Esophagus muscularis mucosa (tissue), 4 donors: ENCODE measurements at places on chromosomes 7 and 10. TPM values are rescaled to one million over a fixed set of nuclear protein-coding genes. Genes with fewer than 3 reads are reported as not detected.

LRRC4 gene
- 1.3 TPM for total RNA-seq

GRCh38 chr10:91311601-91312381 lies 91.3 kb downstream of the PCGF5 start:
- no peak overlapping the region for H3K27ac ChIP-seq
- H3K27me3 ChIP-seq: no peaks in the 10 kb centered on the region
- no peak overlapping the region for H3K4me3 ChIP-seq
- DNase-seq: no peak
- no peaks in the 10 kb centered on the region for H3K4me1 ChIP-seq
- no peaks in the 10 kb centered on the region for H3K36me3 ChIP-seq

CTTNBP2 gene
- 11.6 TPM for total RNA-seq

DNA sequence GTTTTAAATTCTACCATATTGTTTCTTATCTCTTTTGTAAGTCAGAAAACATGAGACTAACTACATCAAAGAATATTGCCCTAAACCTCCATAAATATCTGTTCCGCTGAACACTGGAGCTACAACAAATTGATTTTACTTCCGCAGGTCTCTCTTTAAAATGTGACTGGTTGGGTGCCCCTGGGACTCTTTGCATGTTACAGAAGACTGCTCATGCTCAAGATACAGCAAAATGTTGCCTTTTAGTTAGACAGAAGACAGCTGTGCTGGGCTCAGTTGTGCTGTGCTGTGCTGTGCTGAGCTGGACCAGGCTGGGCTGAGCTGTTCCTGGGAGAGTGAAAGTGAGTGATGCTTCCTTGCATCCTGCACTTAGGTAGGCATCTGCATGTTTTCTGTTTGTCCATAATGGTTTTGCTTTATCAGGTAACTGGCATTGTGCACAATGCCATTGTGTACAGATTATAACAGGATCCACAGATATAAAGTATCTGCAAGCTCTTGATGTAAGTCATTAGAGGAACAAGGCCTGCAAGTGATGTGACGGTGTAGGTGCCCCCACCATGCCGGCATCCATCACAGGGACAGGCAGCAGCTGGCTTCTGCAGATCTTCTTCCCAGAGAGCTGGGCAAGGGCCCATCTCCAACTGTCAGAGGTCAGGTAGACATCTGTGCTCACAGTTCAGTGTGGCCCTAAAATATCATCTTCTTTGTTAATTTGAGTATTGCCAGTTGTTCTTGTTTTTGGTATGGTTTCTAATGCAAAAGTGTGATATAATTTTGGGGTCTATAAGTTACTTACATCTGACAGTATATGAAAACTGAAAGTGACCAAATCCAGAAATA lies 972.5 kb upstream of the CELF2 start:
- no peaks in the 10 kb centered on the region for H3K27me3 ChIP-seq
- H3K27ac ChIP-seq: no peak overlapping the region
- no peak for DNase-seq
- H3K36me3 ChIP-seq: no peaks in the 10 kb centered on the region
- H3K4me1 ChIP-seq: no peaks in the 10 kb centered on the region

- H3K27ac ChIP-seq: no peak overlapping the region
- no peaks in the 10 kb centered on the region for H3K36me3 ChIP-seq
- DNase-seq: no peak
- peaks cover 17% of the 10 kb centered on the region for H3K4me1 ChIP-seq
- H3K4me3 ChIP-seq: no peak overlapping the region
Measured at GRCh38 chr10:69685802-69686585, 55.9 kb downstream of the FAM241B start.

GRCh38 chr10:21057436-21057835 lies 160.3 kb upstream of the NEBL start:
- no peaks in the 10 kb centered on the region for H3K27me3 ChIP-seq
- H3K4me1 ChIP-seq: no peaks in the 10 kb centered on the region
- no peak overlapping the region for H3K4me3 ChIP-seq

DNA sequence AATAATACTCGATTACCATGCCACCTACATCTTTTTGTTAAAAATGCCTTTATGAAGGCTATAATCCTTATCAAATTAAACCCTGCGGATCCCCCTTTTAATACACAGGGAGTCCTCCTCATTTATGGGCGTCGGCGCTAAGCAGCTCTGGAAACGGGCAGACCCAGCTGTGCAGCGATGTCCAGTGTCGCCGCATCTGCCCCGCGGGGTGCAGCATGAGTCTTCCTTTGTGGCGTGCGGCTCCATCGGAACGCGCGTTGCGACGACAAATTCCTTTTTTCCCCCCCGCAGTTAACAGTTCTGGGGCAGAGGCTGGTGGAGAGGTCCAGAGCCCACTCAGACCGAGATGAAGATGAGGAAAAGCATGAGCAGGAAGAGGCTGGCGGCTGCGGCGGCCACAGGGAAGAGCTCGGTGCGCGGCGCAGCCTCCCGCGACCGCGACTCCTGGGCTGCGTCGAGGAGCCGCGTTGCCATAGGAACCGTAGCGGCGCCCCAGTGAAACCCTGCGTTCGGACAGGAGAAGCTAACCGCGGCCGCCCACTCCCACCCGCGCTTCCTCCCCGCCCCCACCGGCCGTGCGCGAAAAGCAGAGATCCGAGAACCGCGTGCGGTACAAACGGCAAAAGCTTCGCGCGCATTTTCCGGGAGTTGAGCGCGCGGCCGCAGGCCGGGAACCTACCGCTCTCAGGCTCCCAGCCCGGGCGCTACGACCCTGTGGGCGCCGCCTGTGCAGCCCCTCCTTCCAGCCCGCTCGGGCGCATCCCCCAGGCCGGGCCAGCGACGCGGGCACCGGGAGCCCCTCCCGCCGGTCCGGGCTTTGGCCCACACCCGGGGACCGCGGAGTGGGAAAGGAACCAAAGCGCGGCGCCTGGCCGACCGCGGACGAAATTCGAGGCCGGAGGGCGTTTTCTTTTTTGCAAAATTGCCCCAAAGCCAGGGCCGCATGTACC lies 130.6 kb downstream of the SPAG6 start:
- H3K4me3 ChIP-seq: peak overlapping the region; percentile 44
- H3K27me3 ChIP-seq: peaks cover 27% of the 10 kb centered on the region
- no peak overlapping the region for H3K27ac ChIP-seq
- no peak for DNase-seq
- H3K4me1 ChIP-seq: peaks cover 23% of the 10 kb centered on the region

- no peak for DNase-seq
- no peak overlapping the region for H3K27ac ChIP-seq
- peaks cover 13% of the 10 kb centered on the region for H3K4me1 ChIP-seq
- H3K27me3 ChIP-seq: no peaks in the 10 kb centered on the region
Measured at GRCh38 chr10:104230490-104230889, 1.7 kb downstream of the CFAP43 start.

DNA sequence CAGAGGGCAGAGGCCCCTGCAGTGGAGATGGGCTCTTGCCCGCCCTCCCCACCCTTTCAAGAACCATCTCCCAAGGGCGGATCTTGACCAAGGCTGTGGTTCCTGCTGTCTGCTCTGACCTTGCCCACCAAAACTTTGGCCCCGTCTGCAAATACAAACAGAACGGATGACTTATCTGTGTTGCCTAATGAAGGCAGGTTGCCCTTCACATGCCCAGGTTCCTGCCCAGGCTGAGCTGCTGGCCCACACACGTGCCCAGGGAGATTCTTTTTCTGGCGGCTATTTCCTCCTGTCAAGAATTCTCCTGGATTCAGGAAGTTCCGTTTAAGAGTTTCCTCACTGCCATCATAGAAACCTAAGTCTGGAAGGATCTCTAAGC lies 78.3 kb downstream of the PROSER2 start:
- no peak overlapping the region for H3K4me3 ChIP-seq
- no peaks in the 10 kb centered on the region for H3K36me3 ChIP-seq
- DNase-seq: no peak
- H3K27ac ChIP-seq: no peak overlapping the region
- H3K4me1 ChIP-seq: no peaks in the 10 kb centered on the region

LIPN gene
- total RNA-seq: not detected

DNA sequence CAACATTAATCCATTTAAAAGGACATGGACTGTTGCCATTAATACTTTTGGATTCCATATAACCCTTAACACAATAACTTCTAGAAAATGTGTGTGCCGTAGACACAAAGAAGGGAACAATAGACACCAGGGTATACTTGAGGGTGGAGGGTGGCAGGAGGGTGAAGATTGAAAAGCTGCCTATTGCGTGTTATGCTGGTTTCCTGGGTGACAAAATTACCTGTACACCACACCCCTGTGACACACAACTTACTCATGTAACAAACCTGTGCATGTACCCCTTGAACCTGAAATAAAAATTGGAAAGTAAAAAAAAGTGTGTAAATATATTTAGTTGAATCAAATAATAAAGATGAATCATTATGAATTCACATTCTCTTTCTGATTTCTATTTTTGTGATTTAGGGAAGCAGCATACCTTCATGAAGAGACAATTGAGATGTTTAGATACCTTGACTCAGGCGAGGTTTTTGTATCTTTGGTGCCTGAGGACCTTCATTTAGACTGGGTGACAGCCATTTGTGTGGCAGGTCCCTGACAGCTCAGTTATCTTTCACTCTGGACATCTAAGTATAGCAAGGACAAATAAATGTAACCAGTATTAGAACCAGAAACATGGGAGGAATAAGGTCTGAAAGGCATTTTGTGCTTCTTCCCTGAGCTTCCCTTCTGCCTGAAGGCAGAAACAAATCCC lies 28.7 kb downstream of the GIMAP8 start:
- H3K27ac ChIP-seq: no peak overlapping the region
- H3K27me3 ChIP-seq: no peaks in the 10 kb centered on the region
- no peak for DNase-seq
- no peak overlapping the region for H3K4me3 ChIP-seq
- H3K4me1 ChIP-seq: peaks cover 9% of the 10 kb centered on the region

EZH2 gene
- 0.52 TPM for total RNA-seq

DNA sequence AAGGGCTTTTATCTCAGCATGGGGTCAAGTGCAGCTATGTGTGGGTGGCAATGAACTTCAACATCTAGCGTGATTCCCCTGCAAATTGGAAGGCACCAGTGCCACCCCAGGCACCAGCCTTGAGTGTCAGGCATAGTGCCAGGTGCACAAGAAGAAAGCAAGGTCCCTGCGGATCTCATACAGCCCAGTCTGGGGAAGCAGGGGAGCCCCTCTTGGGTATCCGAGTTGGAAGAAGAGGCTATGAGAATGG lies 269.0 kb downstream of the RPS24 start:
- H3K4me3 ChIP-seq: peak overlapping the region; percentile 63
- peaks cover 46% of the 10 kb centered on the region for H3K4me1 ChIP-seq
- DNase-seq: no peak
- peak overlapping the region; percentile 89 for H3K27ac ChIP-seq
- H3K27me3 ChIP-seq: no peaks in the 10 kb centered on the region

ZNF277 gene
- 24.9 TPM for total RNA-seq

DNA sequence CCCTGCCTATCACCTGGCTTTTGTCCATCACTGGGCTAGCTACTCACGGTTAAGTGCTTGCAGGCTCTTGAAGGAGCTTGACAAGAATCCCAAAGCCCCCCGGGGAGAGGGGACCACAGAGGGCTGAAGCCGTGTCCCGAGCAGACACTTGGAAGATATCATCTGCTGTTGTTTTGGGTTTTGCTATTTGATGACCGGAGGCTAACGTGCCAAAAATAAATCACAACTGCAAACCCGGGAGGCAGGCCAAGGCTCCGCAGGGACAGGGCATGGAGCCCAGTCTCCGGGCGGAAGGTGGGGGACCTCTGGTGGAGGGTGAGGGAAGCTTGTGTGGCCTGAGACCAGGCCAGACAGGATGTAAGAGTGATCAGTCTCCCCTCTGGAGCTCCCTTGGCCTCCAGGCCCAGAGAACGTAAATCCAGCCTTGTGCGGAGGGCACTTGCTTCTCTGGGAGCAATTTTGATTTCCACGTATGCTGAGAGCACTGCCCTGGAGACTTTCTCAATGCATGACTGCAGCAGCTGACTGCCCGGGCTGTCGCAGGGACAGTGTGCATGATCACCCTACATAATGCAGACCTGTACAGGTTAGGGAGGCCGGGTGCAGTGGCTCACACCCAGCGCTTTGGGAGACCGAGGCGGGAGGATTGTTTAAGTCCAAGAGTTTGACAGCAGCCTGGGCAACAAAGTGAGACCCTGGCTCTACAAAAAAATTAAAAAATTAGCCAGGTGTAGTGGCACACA lies at the start of gene PHKG1:
PHKG1 (minus strand) TSS at position 164 of the 743 bp plus-strand sequence. CDS start 4,011 bp downstream, outside the sequence.
- no peaks in the 10 kb centered on the region for H3K27me3 ChIP-seq
- H3K27ac ChIP-seq: peak within 1 kb of the TSS; percentile 71
- H3K36me3 ChIP-seq: peaks cover 14% of the 10 kb centered on the region
- H3K4me1 ChIP-seq: peaks cover 32% of the 10 kb centered on the region
- peak within 1 kb of the TSS; percentile 18 for H3K4me3 ChIP-seq

DNA sequence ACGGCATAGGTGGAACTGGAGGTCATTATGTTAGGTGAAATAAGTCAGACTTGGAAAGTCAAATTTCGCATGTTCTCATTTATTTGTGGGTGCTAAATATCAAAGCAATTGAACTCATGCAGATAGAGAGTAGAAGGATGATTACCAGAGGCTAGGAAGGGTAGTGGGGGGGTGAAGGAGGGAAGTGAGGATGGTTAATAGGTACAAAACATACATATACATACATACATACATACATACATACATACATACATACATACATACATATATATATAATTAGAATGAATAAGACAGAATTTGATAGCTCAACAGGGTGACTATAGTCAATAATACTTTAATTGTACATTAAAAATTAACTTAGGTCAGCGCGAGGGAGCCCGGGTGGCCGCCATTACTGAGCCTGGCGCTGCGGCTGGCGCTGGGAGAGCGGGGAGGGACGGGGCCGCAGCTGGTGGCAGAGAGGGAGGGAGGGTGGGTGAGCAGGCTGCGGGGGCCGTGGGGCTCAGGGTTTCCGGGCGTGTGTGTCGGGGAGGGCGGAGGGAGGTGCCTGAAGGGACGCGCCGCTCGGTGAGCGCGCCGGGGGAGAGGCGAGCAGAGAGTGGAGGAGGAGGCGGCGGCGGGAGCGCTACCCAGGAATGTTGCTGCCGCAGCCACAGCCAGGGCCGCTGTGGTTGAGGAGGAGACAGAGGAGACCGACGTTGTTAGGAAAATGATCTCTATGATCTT lies 85.8 kb upstream of the EGFR start:
- no peak for DNase-seq
- no peaks in the 10 kb centered on the region for H3K27me3 ChIP-seq
- peak overlapping the region; percentile 77 for H3K27ac ChIP-seq
- H3K4me3 ChIP-seq: peak overlapping the region; percentile 56

GNAI1 gene
- total RNA-seq: 141 TPM

GRCh38 chr10:128078136-128078969 lies 47.9 kb downstream of the MKI67 start:
- DNase-seq: no peak
- no peak overlapping the region for H3K4me3 ChIP-seq
- H3K36me3 ChIP-seq: peaks cover 53% of the 10 kb centered on the region
- H3K4me1 ChIP-seq: no peaks in the 10 kb centered on the region
- H3K27me3 ChIP-seq: peaks cover 26% of the 10 kb centered on the region
- H3K27ac ChIP-seq: no peak overlapping the region

GRCh38 chr10:127926455-127926854 lies 19.6 kb downstream of the PTPRE start:
- peaks cover 31% of the 10 kb centered on the region for H3K4me1 ChIP-seq
- H3K27me3 ChIP-seq: no peaks in the 10 kb centered on the region
- H3K27ac ChIP-seq: no peak overlapping the region
- H3K4me3 ChIP-seq: no peak overlapping the region
- DNase-seq: no peak

- no peak for DNase-seq
- peaks cover 73% of the 10 kb centered on the region for H3K4me1 ChIP-seq
- H3K4me3 ChIP-seq: no peak overlapping the region
Measured at GRCh38 chr7:26685606-26686005, 178.8 kb downstream of the SKAP2 start.
